ENCODE measurements at places on chromosomes 3 and 15.
A peak's percentile ranks its signal among the peaks of the same experiment; 100 is the strongest.

DNA sequence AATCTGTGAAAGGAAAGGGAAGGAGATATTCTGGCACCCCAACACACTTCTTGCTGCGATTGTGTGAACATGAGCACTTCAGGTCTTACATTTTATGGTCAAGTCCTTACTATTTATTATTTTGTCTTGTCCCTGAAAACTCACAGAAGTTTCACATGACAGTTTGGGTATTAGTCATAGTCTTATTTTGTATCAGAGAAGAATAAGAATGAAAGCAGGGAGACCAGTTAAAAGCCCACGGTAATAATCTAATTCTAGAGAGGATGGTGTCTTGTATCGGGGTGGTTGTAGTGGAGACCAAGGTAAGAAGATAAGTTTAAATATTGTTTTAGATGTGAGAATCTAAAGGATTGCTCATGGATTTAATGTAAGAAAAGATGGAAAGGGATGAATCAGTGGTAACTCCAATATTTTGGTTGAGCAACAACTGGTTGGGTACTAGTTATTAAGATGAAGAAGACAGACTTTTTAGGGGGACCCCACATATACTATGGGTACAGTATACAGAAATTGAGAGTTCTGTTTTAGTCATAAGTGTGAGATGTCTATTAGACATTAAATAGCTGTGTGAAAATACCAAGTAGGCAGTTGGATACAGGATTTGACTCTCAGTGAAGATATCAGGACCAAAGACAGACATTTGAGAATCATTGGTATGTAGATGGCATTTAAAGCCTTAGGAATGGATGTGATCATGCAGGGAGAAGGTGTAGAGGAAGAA lies 227.6 kb downstream of the MFSD1 start:
- no peak for DNase-seq

- no peak for DNase-seq
These were observed 17.8 kb downstream of the PDCD10 start for GRCh38 chr3:167716920-167717319.

GRCh38 chr3:171178714-171179113 lies 152.2 kb upstream of the SLC2A2 start:
- no peak for DNase-seq

DNA sequence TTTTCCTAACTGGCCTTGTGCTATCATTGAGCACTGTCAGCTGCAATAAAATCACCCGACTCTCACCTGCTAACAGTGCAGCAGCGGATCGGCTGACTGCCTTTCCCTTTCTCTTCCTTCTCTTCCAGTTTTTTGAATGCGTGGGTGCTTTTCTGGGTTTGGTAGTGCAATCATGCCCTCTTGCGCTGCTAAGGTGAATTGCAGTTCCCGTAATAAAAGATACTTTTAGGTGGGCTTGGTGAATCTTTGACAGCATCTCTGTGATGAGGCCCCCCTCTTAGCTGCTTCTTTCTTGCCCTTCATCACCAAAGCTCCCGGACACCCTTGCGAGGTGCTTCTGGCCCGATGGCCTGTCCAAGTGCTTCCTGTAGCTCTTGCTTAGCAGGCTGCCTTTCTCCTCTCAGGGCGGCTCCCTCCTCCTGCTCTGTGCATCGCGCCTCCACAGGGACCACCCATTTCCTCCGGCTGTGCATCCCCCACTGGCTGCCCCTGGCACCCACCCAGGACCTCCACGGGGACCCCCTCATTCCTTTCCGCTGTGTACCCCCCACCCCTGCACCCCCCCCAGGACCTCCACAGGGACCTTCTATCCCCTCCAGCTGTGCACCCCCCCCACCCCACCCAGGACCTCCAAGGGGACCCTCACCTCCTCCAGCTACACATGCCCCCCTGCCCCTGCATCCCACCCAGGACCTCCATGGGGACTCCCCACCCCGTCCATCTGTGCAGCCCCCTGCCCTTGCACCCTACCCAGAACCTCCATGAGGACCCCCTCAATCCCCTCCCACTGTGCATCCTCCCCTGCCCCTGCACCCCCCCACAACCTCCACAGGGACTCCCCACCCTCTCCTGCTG lies 50.8 kb upstream of the RPL32 start:
- no peak for DNase-seq

GRCh38 chr15:73328981-73329380 lies 39.8 kb downstream of the HCN4 start:
- no peak for DNase-seq

GRCh38 chr3:16373341-16373946 lies 108.4 kb downstream of the OXNAD1 start:
- DNase-seq = no peak

- no peak for DNase-seq
These were observed 102.1 kb downstream of the SRGAP3 start for GRCh38 chr3:9147215-9147895.

GRCh38 chr15:89017370-89018066 lies 70.7 kb upstream of the ABHD2 start:
- DNase-seq = peak; percentile 68

GRCh38 chr15:45048794-45049631 lies 26.0 kb downstream of the SORD start:
- no peak for DNase-seq

- no peak for DNase-seq
These were observed 250.1 kb downstream of the DIPK2A start for GRCh38 chr3:144221761-144222160.

DNA sequence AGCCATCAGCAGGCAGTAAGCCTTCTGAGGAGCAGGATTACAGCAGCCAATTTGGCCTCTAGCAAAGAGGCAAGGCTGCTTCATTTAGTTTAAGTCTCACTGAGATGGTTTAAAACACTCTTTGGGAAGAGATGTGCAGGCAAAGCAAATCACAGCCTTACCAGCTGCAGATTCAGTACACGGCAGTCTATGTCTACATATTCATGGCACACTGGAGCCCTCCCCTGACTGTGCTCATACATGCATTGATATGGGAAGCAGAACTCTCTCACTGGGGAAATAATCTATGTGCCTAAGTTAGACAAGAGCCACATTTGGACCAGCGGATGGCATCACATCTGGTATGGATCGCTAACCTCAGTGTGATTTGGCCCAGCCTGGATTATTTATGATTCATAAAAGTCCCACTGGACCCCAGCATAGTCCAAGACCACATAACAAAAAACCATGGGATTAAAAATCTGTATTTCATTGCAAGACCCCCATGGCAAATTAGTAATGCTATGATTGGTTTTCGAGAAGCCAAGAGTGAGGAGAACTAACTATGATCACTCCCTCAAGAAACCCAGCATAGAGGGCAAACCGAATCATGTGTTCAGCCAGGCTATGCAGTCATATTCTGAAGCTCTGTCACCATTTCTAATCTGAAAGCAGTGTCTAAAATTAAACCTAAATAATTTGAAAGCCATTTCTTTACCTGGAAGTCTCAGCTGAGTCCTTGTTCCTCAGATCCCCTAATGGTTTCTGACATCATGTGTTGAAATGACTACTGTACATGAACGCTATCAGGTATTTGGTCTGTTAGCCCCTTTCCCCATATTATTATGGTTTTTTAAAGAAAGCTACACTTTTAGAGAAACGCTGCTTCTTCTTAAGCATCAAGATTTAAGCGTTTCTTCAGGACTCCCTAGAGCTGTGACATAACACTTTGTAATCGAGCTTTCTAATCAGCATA lies 1.2 kb downstream of the PRICKLE2 start:
- no peak for DNase-seq

GRCh38 chr3:112127522-112128494 lies 5.2 kb downstream of the GCSAM start:
- no peak for DNase-seq

DNA sequence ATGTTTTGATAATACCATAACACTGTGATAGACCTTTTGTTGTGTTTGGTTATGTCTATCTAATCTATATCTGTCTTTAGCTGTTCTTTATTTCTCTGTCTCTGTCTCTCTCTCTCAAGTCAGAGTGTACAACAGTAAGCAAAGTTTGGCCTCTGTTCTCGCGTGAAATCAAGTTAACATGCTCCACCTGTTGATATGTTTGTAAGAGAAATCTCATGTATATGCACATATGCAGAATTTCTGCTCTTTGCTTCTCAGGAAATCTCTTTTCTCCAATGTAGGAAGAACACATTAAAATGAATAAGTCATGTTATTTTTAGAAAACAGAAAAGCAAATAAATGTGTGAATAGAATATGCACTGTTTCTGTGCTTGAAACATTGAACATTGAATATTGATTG lies 425.5 kb upstream of the SEMA6D start:
- no peak for DNase-seq

GRCh38 chr15:68217341-68217740 lies 12.2 kb downstream of the CLN6 start:
- DNase-seq = no peak

Data from GM04503 (cell line).